Smooth muscle cell of the coronary artery (primary cell): ENCODE measurements at places on chromosomes 13 and 19. TPM values are rescaled to one million over a fixed set of nuclear protein-coding genes. Genes with fewer than 3 reads are reported as not detected.

GTF2F2 gene
- 8.9 and 23.8 TPM in 2 replicates for total RNA-seq

ZIM2 gene
- total RNA-seq = not detected in 2 replicates

ITGBL1 gene
- total RNA-seq = 182 and 183 TPM in 2 replicates

RAB3A gene
- total RNA-seq = 1.4 and 3.4 TPM in 2 replicates

C13orf42 gene
- total RNA-seq = not detected in 2 replicates
